ENCODE measurements at places on chromosomes 11 and 22.

- no peak for DNase-seq
Observed at GRCh38 chr11:3175194-3175593, 10.1 kb upstream of the OSBPL5 start.

GRCh38 chr22:43262990-43263644 is 76.2 kb upstream of the TTLL12 start:
- DNase-seq = peak; percentile 75

- DNase-seq = peak; percentile 61
Observed at GRCh38 chr11:31870609-31871309, 59.6 kb upstream of the PAX6 start.

DNA sequence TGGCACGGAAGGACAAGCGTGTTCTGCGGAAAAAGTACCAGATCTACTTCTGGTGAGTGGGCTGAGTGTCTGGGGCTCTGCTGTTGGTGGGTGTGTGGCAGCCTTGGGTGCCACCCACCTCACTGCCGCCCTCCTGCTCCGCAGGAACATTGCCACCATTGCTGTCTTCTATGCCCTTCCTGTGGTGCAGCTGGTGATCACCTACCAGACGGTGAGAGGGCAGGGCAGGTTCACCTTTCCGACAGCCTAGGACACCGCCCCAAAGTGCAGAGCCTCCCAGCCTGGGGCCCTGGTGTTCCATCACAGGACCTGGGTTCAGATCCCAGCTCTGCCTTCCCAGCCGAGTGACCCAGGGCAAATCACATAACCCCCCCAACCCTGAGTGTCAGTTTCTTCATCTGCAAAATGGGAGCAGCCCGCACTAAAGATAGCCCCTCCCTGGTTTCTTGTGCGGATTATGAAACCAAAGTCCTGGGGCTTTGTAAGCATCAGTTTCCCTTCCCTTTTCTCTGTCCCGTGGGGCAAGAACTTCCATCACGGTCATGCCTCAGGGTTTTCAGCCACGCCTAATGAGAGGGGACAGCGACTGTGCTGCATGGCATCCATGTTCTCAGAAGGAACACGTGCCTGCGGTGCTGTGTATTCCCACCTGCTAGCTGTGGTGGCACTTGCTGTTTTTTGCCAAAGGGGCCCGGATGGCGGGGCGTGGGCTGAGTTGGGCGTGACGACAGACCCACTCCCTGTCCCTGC is 9.8 kb upstream of the TAGLN start:
- no peak for DNase-seq

GRCh38 chr22:11616811-11617210 is 3911.2 kb upstream of the OR11H1 start:
- no peak for DNase-seq
